ENCODE measurements at places on chromosomes 5 and 9. TPM values are rescaled to one million over a fixed set of nuclear protein-coding genes. Genes with fewer than 3 reads are reported as not detected.

DNA sequence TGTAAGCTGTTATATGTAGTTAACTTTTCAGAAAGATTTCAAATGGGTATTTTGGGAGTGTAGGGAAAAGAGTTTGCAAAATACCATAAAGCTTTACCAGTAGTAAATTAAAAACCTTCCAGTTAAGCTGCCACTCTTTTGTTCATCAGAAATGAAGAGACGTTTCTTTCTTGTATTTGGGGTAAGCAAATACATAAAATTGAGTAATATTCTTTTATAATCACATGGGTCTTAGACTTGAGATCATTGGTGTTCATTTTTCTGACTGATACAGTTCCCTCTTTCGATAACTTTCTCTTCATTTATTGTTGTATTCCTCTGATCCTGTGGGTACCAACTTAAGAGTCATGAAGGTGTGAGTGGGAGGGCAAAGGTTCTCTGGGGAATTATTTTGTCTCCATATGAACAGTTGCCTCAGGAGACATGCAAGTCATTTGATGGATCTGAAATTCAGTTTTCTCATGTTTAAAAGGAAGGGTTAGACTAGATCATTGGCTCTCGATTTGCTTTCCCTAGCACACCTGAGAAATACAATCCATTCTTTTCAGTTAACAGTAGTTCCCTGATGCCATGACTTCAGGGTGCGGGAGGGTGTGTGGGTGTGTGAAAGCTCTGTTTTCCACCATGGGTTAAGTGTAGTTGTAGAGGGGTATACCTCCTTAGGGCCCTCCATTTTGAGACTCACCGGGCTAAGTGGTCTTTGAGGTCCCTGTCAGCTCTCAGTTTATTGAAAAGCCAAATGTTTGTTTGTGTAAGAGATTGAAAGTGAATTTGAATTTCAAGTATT lies 47.7 kb downstream of the CNTRL start:
- H3K27me3 ChIP-seq, result no peaks in the 10 kb centered on the region
- no peaks in the 10 kb centered on the region for H3K4me1 ChIP-seq

GRCh38 chr9:117528225-117528624 lies 113.4 kb upstream of the ASTN2 start:
- H3K36me3 ChIP-seq, result no peaks in the 10 kb centered on the region
- peaks cover 3% of the 10 kb centered on the region for H3K4me1 ChIP-seq
- no peak for DNase-seq
- no peak overlapping the region for H3K27ac ChIP-seq
- H3K27me3 ChIP-seq, result no peaks in the 10 kb centered on the region

DNA sequence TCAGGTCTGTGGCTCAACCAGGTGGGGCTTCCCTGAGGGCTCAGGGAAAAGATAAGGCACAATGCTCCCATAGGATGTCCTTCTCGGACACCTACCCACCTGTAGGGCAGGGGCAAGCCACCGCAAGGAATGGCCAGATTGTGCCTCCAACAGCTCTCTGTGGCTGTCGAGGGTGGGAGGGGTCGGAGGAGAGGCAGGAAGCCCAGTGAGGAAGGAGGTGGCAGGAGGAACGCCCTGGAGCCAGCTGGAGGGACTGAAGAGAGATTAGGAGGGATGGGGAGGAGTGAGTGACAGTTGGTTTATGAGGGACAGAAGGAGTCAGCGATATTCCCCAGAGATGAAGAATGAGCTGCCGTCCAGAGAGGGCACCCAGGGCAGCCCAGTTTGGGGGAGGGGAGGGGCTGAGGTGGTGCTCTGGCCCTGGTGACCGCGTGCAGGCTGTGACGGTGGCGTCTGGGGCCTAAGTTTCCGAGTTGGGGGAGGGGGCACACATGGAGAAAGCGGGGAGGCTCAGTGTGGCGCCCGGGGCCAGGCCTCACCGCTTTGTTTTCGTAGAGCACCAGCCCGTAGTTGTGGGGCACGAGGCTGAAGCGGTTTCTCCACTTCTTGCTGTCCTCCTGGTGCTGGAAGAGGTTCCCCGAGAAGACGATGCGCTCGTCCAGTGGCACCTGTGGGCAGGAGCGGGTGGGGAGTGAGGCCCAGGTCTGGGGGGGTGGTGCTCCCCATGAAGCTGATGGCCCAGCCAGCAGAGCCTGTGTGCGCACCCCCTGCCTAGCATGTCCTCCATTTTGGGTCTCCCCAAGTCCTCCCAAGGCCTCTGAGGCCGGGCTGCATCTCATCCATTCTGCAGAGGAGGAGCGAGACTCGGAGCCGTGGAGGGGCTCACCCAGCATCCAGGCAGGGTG lies 75.6 kb downstream of the LRSAM1 start:
- H3K4me1 ChIP-seq, result no peaks in the 10 kb centered on the region
- H3K27me3 ChIP-seq, result no peaks in the 10 kb centered on the region
- H3K4me3 ChIP-seq, result no peak overlapping the region
- H3K27ac ChIP-seq, result no peak overlapping the region

GRCh38 chr5:99865159-99865558 lies 670.0 kb upstream of the FAM174A start:
- H3K27ac ChIP-seq, result no peak overlapping the region
- no peak for DNase-seq
- H3K4me3 ChIP-seq, result no peak overlapping the region
- H3K27me3 ChIP-seq, result no peaks in the 10 kb centered on the region

- DNase-seq, result peak; percentile 90
- no peaks in the 10 kb centered on the region for H3K4me1 ChIP-seq
- no peak overlapping the region for H3K27ac ChIP-seq
Observed at GRCh38 chr9:87684627-87685219, 41.2 kb upstream of the CTSL start.

DNA sequence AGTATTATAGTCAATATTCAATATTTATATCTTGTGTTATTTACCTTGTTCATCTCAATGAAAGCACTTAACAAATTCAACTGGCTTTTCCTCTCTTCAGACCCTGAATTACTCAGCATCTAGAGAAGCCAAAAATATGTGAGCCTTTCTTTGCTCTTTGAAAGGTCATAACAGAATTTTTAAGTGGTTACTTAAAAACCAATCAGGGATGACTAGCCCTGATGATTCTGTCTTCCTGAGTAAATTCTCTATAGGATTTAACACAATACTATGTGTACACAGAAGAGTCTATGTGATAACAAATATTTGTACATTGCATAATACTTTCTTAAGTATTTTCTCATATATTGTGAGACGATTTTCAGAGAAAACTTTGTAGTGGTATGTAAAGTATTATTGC lies 546.3 kb downstream of the MAT2B start:
- H3K36me3 ChIP-seq, result no peaks in the 10 kb centered on the region
- no peaks in the 10 kb centered on the region for H3K27me3 ChIP-seq
- no peak for DNase-seq
- H3K4me3 ChIP-seq, result no peak overlapping the region

- H3K4me3 ChIP-seq, result no peak overlapping the region
- H3K4me1 ChIP-seq, result no peaks in the 10 kb centered on the region
- H3K27me3 ChIP-seq, result no peaks in the 10 kb centered on the region
- no peak overlapping the region for H3K27ac ChIP-seq
Observed at GRCh38 chr9:3032898-3033297, 189.0 kb upstream of the PUM3 start.

- no peak overlapping the region for H3K4me3 ChIP-seq
- no peak overlapping the region for H3K27ac ChIP-seq
- H3K27me3 ChIP-seq, result peaks cover 9% of the 10 kb centered on the region
- no peak for DNase-seq
- H3K4me1 ChIP-seq, result no peaks in the 10 kb centered on the region
Observed at GRCh38 chr9:6590772-6591384, 54.7 kb downstream of the GLDC start.

DNA sequence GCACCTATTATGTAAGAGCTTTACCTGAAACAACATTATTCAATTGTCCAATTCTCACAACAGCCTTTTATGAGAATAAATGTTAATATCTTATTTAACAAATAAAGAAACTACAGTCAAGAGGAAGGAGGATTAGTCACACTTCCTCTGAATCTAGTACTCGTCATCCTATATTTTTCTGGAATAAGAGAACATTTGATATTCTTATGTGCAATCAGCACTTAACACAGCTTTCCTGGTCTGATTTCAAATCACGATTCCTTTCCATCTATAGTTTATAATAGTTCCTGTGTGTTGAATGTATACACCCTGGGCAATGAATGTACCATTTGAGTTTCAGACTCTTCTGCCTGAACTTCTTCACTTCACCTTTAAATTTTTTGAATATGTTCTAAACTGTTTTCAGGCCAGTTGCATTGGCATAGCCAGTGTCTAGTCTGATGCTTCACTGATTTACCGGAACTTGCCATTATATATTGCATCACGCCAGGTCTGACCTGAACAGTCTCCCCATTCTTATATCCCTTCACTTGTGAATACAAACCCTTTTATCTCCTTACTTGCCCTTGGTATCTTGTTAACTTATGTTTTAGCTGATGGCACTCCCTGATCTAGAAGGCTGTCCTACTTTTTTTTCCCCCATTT lies 698.3 kb downstream of the MAT2B start:
- no peaks in the 10 kb centered on the region for H3K36me3 ChIP-seq
- H3K4me3 ChIP-seq, result no peak overlapping the region
- no peak overlapping the region for H3K27ac ChIP-seq
- no peaks in the 10 kb centered on the region for H3K27me3 ChIP-seq
- DNase-seq, result no peak

- H3K36me3 ChIP-seq, result no peaks in the 10 kb centered on the region
- no peak overlapping the region for H3K4me3 ChIP-seq
- H3K27me3 ChIP-seq, result no peaks in the 10 kb centered on the region
- DNase-seq, result no peak
- H3K4me1 ChIP-seq, result no peaks in the 10 kb centered on the region
Observed at GRCh38 chr9:93730648-93731047, 154.3 kb downstream of the PHF2 start.

- no peaks in the 10 kb centered on the region for H3K27me3 ChIP-seq
Observed at GRCh38 chr9:17551023-17551422, 27.8 kb upstream of the SH3GL2 start.

- no peak overlapping the region for H3K4me3 ChIP-seq
- H3K4me1 ChIP-seq, result no peaks in the 10 kb centered on the region
- no peak overlapping the region for H3K27ac ChIP-seq
- H3K36me3 ChIP-seq, result no peaks in the 10 kb centered on the region
Observed at GRCh38 chr5:149257889-149258705, 13.6 kb upstream of the AFAP1L1 start.

GRCh38 chr9:126939821-126940221 lies 25.2 kb downstream of the RALGPS1 start:
- H3K36me3 ChIP-seq, result no peaks in the 10 kb centered on the region
- no peaks in the 10 kb centered on the region for H3K27me3 ChIP-seq
- H3K4me3 ChIP-seq, result no peak overlapping the region
- no peak overlapping the region for H3K27ac ChIP-seq
- DNase-seq, result no peak

GRCh38 chr5:76716456-76717157 lies 681 bp downstream of the F2R start:
- no peaks in the 10 kb centered on the region for H3K36me3 ChIP-seq
- H3K27me3 ChIP-seq, result peaks cover 27% of the 10 kb centered on the region
- H3K4me3 ChIP-seq, result peak overlapping the region; percentile 96
- peak overlapping the region; percentile 16 for H3K27ac ChIP-seq
- H3K4me1 ChIP-seq, result no peaks in the 10 kb centered on the region

- H3K27me3 ChIP-seq, result peaks cover 29% of the 10 kb centered on the region
- peak overlapping the region; percentile 74 for H3K4me3 ChIP-seq
- H3K27ac ChIP-seq, result no peak overlapping the region
- H3K4me1 ChIP-seq, result no peaks in the 10 kb centered on the region
Observed at GRCh38 chr5:144205141-144205551, 34.5 kb downstream of the KCTD16 start.

DNA sequence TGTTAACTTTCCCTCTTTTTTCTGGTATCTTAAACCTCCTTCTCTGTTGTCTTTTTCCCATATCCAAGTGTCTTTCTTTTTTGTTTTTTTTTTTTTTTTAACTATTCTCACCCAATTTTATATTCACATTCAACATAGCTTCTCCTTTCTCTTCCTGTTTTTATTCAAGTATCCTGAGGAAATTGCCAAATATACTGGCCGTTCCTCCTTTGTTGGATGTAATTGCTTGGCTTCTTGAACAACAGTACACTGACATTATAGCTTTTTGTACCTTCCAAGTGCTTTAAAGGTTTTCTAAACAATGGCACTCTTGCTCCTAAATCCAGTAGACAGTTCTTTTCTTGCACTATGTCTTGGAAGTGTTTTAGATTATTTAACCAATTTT lies 1146.8 kb downstream of the MAT2B start:
- no peak for DNase-seq

DNA sequence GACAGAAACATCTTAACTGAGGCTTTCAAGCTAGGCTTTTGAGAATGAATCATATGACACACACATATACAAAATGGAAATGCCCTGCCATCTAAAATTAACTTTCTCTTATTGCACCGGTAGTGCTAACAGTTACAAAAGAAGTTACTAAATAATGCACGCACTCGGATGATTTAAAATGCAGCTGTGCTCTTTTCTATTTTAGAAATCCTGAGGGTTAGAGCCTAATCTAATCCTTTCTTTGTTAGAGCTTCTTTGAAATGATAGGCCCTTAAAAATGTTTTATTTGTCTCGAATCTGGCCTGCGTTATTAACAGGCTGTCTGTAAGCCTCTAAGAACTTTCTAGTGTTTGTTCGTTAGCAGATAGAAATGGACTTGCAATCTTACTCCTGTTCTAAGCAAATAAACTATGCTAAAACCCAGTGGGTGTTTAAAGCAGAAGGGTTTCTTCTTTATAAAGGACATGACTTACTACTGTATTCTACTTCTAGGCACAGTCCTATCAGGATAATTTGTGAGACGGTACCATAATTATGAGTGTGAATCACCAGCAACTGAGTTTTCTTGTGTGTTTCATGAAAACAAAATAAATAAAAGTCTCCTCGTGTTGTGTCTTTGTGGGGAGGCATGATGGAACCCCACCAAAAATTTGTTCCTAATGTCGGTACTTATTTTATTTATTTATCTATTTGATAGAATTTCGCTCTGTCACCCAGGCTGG lies 69.2 kb upstream of the MYO10 start:
- H3K27ac ChIP-seq, result no peak overlapping the region
- no peaks in the 10 kb centered on the region for H3K36me3 ChIP-seq
- H3K4me3 ChIP-seq, result no peak overlapping the region
- H3K27me3 ChIP-seq, result no peaks in the 10 kb centered on the region
- no peaks in the 10 kb centered on the region for H3K4me1 ChIP-seq

DNA sequence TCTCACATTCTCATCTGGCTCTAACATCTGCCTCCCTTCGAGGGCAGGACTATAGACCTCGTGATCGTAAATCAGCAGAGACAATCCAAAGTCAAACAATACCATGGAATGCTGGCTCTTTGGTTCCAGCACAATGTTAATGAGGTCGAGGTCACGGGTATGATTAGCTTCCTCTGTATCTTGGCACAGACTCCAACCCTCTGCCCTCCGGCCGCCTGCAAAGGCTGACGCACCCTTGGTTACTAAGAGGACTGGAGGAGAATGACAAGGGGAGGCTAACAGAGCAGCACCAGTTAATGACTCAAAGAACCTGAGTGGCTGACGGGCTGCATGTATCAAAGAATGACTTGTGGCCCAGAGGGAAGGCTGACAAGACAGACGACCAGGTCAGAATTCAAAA lies 10.1 kb downstream of the LHFPL2 start:
- peaks cover 54% of the 10 kb centered on the region for H3K4me1 ChIP-seq
- no peak for DNase-seq
- H3K27ac ChIP-seq, result peak overlapping the region; percentile 52
- peaks cover 73% of the 10 kb centered on the region for H3K36me3 ChIP-seq
- no peaks in the 10 kb centered on the region for H3K27me3 ChIP-seq

GRCh38 chr5:177036443-177036842 lies 13.9 kb downstream of the ZNF346 start:
- peak overlapping the region; percentile 7 for H3K27ac ChIP-seq
- DNase-seq, result peak; percentile 54
- H3K27me3 ChIP-seq, result no peaks in the 10 kb centered on the region
- no peaks in the 10 kb centered on the region for H3K4me1 ChIP-seq
- H3K36me3 ChIP-seq, result peaks cover 8% of the 10 kb centered on the region

The FAM200C gene
- total RNA-seq, result 2.4 TPM

The CATSPER3 gene
- 0.68 TPM for total RNA-seq

The YTHDC2 gene
- 27.6 TPM for total RNA-seq

The FAM151B gene
- total RNA-seq, result 0.77 TPM

The OSMR gene
- total RNA-seq, result 1.3 TPM

The ADCY2 gene
- 63.2 TPM for total RNA-seq

Data from endodermal cell (in vitro differentiated cells).